AG09319 (cell line): ENCODE measurements at places on chromosomes 4 and X.

GRCh38 chr4:187424636-187425035 is 570.9 kb upstream of the ZFP42 start:
- DNase-seq: no peak

DNA sequence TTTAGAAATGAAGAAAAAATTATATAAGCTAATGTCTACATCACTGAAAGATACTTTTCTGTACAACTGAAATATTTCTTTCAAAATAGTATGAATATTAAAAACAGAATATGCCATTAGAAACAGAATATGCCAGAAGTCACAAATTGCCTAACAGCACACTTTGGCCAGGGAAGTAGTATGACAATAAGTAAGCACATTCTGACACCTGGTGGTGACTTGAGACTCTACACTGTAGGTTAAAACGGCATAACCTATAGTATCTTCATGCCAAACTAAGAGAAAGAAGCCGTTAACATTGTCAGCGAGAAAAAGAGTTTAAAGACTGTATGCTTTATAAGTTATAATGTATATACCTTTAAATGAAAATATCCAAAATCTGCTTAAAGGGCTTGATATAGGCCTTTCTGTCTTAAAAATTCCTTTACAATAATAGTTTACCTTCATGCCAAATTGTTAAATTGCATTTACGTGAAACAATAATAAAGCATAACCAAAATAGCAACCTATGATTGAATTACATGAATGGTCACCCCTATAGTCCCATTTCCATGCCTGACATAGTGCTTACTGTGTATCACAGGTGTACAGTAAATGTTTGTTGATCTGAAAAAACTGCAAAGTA is 32.8 kb downstream of the FAM13A start:
- DNase-seq: peak; percentile 46

GRCh38 chr4:109434007-109434971 is 674 bp downstream of the SEC24B start:
- no peak for DNase-seq

DNA sequence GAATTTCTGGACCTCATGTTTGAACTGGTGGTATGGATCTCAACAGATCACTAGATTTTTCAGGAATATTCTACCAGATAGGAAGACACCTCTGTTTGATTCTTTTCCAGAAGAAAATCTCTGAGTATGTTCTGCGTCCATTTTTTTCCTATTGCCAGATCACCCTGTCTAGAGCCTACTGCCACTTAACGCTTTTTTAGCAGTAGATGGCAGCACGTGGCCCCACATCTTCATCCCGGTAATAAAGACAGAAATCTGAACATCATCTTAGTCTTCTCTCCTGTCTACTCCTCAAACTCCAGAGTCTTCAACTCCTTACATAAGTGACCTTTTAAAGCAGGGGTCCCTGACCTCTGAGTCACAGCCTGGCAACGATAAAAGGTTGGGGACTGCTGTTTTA is 184.7 kb downstream of the TMA16 start:
- no peak for DNase-seq

DNA sequence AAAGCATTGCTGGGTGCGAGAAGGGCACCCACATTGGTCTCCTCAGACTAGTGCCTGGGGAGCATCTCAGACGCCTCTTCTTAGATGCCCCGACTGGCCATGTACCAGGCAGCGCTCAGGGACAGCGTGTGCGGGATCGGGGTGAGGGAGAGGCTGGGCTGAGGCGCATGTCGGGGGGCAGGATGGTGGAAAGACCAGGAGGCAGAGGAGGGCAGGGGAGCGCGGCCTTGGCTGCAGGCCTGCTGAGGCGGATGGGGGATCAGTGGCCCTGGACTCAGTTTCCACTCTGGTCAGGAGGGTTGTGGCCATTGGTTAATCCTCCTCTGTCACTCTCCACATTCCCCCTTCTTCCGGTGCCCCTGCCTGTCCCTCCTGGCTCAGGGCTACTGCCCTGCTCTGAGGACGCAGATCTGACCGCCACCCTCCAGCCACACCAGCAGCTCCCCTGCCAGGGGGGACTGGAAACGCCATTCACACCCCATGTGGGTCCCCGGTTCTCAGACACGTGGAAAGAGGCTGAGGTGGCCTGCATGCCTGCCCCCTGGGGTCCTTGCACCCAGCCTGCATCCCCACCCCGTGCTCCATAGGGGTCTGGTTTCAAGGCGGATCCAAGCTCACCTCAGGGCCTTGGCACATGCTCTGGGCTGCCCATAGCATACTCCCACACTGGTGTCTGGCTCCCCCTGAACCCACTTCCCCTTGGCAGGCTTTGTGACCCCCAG is 105.9 kb downstream of the CPZ start:
- DNase-seq: no peak

DNA sequence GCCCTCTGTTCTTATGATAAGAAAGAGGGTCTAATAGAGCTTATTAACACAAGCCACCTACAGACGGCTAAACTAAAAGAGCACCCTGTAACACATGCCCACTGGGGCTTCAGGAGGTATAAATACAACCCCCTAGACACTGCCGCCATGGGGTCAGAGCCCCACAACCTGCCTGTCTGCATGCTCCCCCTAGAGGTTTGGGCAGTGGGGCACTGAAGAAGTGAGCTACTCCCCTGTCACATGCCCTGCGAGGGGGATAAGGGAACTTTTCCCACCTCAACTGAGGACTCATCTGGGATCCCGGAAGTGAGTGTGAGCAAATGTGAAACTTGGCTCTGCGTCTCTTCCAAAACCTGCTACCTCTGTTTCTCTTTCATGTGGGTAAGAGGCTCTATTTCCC is 334.5 kb downstream of the ADAM29 start:
- no peak for DNase-seq

DNA sequence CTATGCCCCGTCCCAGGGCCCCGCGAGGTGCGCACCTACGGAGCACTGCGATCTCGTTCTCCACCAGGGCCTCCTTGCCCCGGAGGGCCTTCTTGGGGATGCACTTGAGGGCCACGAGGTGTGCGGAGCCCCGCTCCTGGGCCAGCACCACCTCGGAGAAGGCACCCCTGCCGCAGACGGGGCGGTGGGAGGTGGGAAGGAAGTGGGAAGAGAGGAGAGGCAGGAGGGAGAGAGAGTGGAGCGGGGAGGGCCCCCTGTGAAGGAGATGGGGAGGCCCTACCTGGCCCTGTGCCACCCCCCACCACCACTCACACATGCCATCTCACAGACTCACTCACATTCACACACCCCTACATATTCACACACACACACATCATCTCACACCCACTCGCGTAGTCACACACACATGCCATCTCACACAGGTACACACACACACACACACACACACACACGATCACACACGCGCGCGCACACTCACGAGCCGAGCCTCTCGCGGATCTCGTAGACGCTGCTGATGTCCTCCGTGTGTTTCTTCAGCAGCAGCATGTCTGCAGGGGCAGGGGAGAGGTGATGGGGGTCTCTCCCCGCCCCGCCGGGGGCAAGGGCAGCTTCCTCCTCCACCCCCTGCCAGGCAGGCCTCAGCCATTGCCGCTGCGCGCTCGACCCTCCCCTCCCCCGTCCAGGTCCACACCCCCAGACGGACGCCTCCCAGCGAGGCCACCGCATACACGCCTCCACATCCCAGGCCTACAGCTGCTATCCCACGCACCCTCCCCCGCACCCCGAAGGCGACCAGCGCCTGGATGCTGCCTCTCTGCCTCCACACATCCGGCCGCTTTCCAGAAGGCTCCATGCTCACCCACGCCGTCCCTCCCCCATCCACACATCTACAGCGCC is 834 bp downstream of the PNCK start:
- no peak for DNase-seq

DNA sequence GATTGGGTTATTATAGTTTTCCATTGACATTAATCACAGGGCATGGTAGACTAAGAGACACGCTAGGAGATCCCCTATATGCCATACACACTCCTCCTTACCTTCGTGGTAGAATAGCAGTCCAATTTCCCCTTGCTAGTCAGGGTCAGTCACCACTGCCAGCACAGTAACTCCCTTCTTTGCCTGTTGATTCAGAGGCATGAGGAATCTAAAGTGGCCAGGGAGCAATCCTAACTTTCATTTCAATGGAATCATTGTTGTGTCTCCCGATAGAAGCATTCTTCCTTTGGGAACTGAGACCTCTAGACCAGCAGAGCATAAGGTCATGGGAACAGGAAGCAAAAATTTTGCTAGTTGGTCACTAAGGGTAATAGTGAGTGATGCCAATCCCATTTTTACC is 51.1 kb downstream of the COL25A1 start:
- no peak for DNase-seq

GRCh38 chr4:104938624-104939023 is 208.1 kb upstream of the TET2 start:
- DNase-seq: no peak

GRCh38 chr4:185272245-185272644 is 62.8 kb downstream of the SNX25 start:
- no peak for DNase-seq
